ENCODE measurements at places on chromosomes 12 and 14. TPM values are rescaled to one million over a fixed set of nuclear protein-coding genes. Genes with fewer than 3 reads are reported as not detected.
A peak's percentile ranks its signal among the peaks of the same experiment; 100 is the strongest.

GRCh38 chr14:83347874-83348273 is 1814.2 kb upstream of the SEL1L start:
- no peak for DNase-seq

DNA sequence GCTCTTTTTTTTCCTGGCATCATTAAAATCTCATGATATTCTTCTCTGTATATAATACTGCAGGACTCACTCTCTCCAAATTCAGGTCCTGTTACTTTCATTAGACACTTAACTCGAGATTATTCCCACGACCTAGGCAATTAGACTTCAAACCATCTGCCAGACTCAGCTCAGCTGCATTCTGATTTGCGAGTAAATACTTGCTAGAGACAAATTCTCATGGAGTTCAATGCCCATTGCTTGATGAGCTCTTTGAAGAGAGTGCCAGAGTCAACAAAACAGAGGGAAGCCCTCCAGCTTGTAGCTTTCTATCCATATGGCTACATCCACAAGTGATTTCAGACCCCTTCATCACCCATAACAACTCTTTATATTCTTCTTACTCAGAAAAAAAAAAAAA is 88.3 kb downstream of the GTF2A1 start:
- DNase-seq = no peak

The TAS2R7 gene
- total RNA-seq = not detected

GRCh38 chr14:37060496-37061260 is 111.7 kb downstream of the SLC25A21 start:
- no peak for DNase-seq

GRCh38 chr14:38775986-38776385 is 327.0 kb downstream of the SEC23A start:
- no peak for DNase-seq

DNA sequence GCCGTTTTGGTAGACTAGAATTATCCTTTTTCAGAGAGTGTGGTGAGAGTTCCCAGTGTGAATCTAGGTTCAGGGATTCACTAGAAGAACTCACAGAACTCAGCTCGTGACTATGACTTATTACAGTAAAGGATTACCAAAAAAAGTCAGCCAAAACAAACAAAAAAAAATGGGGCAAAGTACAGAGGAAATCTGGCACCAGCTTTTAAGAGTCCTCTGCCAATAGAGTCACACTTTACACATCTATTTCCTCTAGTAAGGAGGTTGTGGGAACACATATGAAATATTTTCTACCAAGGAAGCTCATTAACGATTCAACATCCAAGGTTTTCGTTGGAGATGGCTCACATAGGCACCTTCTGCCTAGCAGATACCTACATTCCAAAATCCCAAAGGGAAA is 28.2 kb downstream of the TSPAN19 start:
- DNase-seq = no peak

GRCh38 chr12:46562625-46563225 is 190.2 kb upstream of the SLC38A2 start:
- DNase-seq = peak; percentile 83

The TAS2R50 gene
- 1.6 TPM for total RNA-seq

The DNAL1 gene
- 28.1 TPM for total RNA-seq

The NGB gene
- not detected for total RNA-seq

The ENTPD5 gene
- 14.6 TPM for total RNA-seq

GRCh38 chr12:109580684-109581333 is 7.2 kb downstream of the MVK start:
- no peak for DNase-seq

- DNase-seq = no peak
Observed at GRCh38 chr12:111715279-111715678, 29.4 kb downstream of the ACAD10 start.

GRCh38 chr12:124123296-124124000 is 150.4 kb downstream of the ZNF664 start:
- DNase-seq = no peak

- no peak for DNase-seq
Observed at GRCh38 chr14:39157491-39157890, 12.6 kb downstream of the TRAPPC6B start.

GRCh38 chr12:119100933-119101332 is 77.8 kb upstream of the HSPB8 start:
- DNase-seq = no peak

GRCh38 chr14:36738269-36738668 is 76.6 kb downstream of the PAX9 start:
- no peak for DNase-seq

GRCh38 chr14:105525861-105526775 is at the start of gene TMEM121:
Gene TMEM121, plus strand, starts transcription at chr14:105526583. Its CDS starts 2,252 bp downstream, at chr14:105528835.
- DNase-seq = peak; percentile 20

DNA sequence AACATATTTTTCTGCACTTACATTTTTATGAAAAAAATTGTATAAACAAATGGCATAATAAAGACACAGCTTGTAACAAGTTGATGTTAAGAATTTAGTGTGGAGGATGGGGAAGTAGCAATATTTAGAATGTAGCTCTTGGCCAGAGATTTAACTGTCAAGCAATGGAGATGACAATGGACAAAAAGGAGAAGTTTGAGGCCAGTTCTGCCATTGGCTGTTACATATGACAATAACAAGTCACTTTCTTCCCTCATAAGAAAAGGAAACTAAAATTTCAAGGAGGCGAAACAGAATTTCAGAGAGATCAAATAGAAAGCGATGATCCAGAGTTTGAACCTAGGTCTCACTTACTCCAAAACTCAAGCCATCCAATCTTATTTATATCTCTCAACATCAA is 122.8 kb upstream of the CCDC175 start:
- DNase-seq = no peak

DNA sequence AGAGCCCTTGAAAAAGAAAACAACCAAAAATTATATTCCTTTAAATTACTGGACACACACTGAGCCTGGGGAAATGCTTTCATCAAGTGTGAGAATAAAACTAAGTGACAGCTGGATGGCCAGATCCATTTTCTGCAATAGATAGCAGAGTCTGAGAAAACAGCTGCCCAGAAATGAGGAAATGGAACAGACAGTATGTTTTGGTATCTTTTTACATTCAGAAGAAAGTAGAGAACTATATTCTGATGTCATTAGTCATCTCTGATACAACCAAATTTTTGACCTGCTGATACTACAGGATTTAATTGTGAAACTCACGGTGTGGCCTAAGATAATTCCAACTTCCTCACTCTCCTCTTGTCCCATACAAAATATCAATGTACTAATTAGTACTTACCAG is 78.2 kb downstream of the HMGA2 start:
- no peak for DNase-seq

The RAPGEF3 gene
- 5.7 TPM for total RNA-seq

The AMIGO2 gene
- total RNA-seq = 10.9 TPM

The CLEC14A gene
- not detected for total RNA-seq

DNA sequence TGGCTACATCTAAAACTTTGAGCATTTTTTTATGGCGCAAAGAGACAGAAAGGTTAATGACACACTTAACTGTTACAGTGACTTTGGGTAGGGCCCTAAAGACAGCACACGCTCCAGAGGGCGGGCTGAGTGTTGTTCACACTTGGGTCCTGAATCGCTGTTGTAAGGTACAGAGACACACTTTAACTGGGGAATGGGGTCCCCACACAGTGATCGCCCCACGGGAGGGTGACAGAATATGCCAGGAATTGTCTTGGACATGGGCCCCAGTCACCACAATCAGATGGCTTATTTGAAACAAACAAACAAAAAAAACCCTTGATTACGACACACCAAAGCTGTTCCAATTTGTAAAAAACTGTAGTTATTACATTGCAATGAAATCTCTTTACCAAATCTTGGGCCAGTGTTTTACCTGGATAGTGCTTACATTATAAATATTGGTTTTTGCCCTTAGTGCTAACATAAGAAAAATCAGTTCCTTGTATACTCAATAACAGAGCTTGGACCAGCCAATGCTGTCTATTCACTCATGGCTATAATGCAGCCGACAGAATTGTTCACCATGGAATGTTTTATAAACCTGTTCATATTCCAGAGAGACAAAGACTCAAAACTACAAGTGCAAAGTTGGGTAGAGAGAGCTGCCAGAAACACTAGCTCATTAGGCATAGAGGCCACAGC is 28.3 kb downstream of the KCTD10 start:
- DNase-seq = no peak

GRCh38 chr14:61461808-61462275 is 140.5 kb downstream of the PRKCH start:
- peak; percentile 80 for DNase-seq

- DNase-seq = no peak
Observed at GRCh38 chr12:103827911-103828391, 13.1 kb downstream of the NT5DC3 start.

DNA sequence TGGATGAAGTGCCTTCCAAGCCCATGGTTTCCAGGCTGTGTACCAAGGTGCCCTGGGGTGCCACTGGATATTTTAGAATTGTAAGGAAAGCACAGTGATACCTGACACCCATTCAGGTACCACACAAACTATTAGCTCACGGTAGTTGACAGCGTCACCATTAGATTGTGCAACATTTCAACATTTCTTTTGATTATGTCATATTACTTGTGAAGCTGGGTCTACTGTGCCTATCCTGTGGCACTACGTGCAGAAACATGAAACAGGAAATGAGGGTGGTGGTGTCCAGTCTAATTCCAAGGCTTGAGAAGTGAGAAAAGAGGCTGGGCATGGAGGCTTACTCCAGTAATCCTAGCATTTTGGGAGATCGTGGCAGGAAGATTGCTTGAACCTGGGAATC is 75.5 kb upstream of the CPM start:
- DNase-seq = no peak

DNA sequence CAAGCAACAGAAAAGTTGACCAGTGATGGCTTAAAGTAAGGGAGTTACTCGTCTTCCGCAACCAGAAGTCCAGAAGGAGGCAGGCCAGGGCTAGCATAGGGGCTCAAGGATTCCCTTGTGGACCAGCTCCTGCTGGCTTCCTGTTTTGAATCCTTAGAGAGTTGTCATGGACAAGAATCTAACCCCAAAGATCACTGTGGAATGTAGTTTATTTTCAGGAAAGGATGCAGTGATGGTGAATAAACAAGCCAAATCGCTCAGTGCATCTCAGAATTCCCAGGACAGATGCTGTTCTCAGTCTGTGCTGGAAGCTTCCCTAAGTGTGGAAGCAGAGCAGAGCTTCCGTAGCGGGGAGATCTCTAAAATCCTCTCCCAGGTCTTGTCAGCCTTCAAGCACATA is 311.3 kb downstream of the C12orf75 start:
- no peak for DNase-seq

The CLEC2A gene
- not detected for total RNA-seq

The MEG3 gene
- 58.7 TPM for total RNA-seq

- peak; percentile 31 for DNase-seq
Observed at GRCh38 chr14:101733211-101733610, 28.3 kb upstream of the PPP2R5C start.

- no peak for DNase-seq
Observed at GRCh38 chr12:19752712-19753111, 313.4 kb downstream of the AEBP2 start.

The PTPRB gene
- not detected for total RNA-seq

The SUDS3 gene
- total RNA-seq = 47.8 TPM

- peak; percentile 71 for DNase-seq
Observed at GRCh38 chr12:6766651-6767349, 637 bp downstream of the PTMS start.

DNA sequence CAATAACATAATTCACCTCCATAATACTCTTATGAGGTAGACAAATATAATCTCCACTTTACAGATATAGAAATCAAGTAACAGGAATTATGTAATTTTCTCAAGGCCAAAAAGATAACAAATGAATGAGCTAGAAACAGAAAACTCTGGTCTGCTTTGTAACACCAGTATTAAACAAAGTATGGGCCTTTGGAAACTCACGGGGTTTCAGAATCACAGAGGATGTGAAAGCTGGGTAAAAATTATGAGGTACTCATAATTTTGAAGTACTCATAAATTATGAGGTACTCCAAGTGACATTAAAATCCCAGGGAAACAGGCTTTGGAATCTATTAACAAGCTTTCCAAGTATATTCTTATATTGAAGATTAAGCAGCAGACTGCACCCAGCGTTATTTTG is 140.2 kb downstream of the MED13L start:
- no peak for DNase-seq

- peak; percentile 35 for DNase-seq
Observed at GRCh38 chr14:50397390-50398188, 908 bp upstream of the CDKL1 start.

DNA sequence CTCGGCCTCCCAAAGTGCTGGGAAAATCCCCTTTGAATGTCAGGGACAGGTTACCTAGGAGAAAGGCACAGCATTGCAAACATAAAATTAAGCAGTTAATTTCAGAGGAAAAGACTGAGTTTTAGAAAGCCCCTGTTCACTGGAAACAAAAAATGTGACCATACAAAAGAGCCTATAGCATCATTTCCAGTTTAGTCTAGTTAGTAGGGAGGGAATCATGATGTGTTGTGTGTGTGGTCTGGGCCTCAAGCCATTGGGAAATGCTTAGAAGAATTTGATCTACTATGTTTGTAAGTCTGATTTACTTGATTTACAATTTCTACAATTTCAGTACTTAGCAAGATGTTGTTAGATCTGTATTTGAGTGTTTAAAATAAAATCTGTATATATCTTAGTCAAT is 47.1 kb upstream of the RERG start:
- no peak for DNase-seq

The C12orf76 gene
- total RNA-seq = 14.5 TPM

The RASSF9 gene
- 0.09 TPM for total RNA-seq

The LUM gene
- 0.42 TPM for total RNA-seq

- DNase-seq = no peak
Observed at GRCh38 chr14:74504412-74504811, 10.8 kb downstream of the ISCA2 start.

- no peak for DNase-seq
Observed at GRCh38 chr12:92248977-92249376, 103.3 kb upstream of the BTG1 start.

The TSHR gene
- total RNA-seq = not detected

- no peak for DNase-seq
Observed at GRCh38 chr12:56161690-56162351, 3.7 kb downstream of the MYL6 start.

The DEGS2 gene
- total RNA-seq = 0.07 TPM

- no peak for DNase-seq
Observed at GRCh38 chr14:65304239-65304638, 108.3 kb upstream of the FUT8 start.

DNA sequence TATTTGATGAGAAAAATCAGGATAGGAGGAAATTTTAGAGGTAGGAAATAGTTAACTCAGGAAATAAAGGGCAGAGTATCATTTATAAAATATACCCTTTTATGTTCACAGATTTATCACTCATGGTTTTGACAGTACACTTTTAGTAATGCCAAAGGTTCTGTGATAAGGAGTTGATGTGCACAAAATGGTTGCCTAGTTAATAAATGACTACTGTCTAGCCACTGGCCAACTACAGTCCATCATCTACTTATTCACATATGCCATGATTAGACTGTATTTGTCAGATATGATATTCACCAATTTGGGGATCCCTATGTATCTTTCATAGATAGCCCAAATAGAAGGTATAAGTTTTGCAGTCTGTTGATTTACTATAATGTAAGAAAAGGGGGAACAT is 19.2 kb upstream of the GXYLT1 start:
- no peak for DNase-seq

DNA sequence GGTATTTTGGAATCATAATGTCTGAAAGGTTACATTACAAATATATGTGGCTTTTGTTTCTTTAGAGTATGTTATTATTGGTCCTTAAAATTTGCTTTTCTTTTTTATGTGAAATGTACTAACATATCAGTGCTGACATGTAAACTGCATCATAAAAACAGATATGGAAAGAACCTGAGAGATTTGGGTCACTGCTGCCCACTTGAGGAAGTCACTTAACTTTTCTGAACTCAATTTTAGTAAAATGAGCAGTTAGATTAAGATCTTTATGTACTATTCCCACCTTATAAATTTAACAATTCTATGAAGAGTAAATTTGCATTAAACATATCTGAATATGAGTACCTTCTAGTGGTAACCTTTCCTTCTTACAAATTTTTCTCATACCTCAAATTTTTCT is 7.5 kb downstream of the PTGR2 start:
- DNase-seq = no peak
